ENCODE measurements at places on chromosomes 16 and 17. TPM values are rescaled to one million over a fixed set of nuclear protein-coding genes. Genes with fewer than 3 reads are reported as not detected.

GRCh38 chr17:27631411-27631760 is 398 bp downstream of the LGALS9 start:
- DNase-seq = no peak

DNA sequence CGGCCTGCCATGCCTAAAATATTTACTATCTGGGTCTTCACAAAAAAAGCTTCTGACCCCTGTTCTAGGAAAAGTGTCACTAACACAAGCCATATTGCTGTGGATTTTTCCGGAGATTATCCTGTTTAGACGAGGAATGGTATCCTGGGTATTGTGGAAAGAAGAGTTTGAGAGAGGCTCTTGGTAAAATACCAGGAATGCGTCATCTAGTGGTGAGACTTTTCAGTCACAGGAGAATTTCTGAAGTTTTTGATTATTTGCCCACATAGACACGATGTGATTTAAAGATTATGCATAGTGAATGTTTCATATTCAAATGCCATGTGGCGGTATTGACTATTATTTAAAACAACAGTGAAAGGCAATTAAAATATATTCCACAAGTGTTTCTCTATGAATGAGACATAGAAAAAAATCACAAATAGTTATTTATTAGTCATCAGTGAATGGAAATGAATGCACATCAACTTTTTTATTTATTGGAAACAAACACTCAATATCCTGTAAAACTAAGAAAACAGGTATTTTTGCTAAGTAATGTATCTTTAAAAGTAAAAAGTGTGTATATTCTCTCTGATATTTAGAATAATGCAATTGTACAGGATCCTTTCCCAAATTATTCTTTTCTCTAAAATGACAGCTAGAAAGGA is 7.8 kb downstream of the KRT28 start:
- no peak for DNase-seq

GRCh38 chr16:66869424-66869823 is 10.9 kb upstream of the PDP2 start:
- no peak for DNase-seq

DNA sequence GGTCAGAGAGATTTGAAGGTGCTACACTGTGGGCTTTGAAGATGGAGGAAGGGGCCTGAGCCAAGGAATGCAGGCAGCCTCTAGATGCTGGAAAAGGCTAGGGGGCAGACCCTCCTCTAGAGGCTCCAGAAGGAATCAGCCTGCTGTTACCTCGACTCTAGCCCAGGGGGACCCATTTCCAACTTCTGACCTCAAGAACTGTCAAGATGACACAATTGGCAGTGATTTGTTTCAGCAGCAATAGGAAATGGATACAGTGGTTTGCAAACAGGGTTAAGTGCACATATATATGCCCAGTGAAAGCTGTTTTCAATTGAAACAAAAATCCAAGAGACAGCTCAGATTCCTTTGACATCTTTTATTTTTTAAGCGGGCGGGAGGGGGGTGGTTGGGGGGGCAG is 3.7 kb upstream of the ZDHHC1 start:
- no peak for DNase-seq

GRCh38 chr16:57867000-57867561 is 64.8 kb upstream of the KIFC3 start:
- DNase-seq = peak; percentile 51

GRCh38 chr16:31477220-31478216 is 5.4 kb upstream of the SLC5A2 start:
- DNase-seq = no peak

DNA sequence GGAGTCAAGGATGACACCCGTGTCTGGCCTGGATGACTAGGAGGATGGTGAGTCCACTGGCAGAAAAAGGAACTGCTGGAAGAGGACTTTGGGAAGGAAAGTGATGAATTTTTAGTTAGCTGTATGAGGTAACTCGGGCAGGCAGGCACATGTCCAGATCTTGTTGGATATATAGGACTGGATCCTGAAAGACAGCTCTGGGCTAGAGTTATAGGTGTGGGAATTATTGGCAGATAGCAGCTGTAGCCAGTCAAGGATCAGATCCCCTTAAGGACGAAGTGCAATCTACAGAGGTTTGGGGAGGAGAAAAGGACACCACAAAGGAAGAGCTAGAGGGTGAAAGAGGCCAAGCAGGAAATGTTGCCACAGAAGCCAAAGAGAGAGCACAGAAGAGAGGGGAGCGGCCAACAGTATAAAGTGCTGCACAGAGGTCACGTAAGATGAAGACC is 10.1 kb downstream of the CYB5D1 start:
- DNase-seq = no peak

GRCh38 chr17:49965524-49965909 is 3.5 kb upstream of the DLX4 start:
- no peak for DNase-seq

GRCh38 chr17:64679710-64680216 is 17.7 kb upstream of the SMURF2 start:
- DNase-seq = no peak

DNA sequence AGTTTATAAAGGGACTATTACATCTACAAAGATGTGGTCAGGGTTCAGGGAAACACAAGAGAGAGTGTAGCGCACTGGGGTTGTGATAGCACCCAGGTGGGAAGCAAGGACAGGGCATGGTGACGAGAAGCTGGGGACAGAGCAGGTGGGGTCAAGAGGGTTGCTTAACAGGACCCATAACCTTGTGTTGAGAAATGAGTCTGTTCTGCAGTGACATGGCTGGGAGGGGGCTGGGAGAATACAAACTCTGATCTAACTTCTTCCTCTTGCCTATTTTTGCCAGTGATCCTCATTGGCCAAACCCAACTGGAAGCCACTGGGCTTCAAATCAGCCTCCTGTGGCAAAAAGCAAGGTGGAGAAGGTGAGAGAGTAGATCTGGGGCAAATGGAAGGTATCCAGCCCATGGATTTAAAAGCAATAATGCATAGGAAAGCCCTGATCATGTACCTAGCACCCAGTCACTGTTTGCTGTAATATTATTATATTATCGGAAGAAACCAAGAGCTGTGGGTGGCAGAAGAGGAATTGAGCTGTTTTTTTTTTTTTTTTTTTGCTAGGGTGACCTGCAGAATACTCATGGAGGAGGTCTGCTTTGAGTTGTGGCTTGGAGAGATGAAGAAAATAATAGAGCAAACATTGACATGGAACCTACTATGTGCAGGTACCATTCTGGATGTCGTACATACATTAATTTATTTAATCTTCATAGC is 76.9 kb upstream of the ZFHX3 start:
- DNase-seq = no peak

GRCh38 chr17:39209317-39210092 is 9.4 kb downstream of the RPL19 start:
- DNase-seq = no peak

- no peak for DNase-seq
Measured at GRCh38 chr17:43442711-43443110, 41.1 kb upstream of the DHX8 start.

DNA sequence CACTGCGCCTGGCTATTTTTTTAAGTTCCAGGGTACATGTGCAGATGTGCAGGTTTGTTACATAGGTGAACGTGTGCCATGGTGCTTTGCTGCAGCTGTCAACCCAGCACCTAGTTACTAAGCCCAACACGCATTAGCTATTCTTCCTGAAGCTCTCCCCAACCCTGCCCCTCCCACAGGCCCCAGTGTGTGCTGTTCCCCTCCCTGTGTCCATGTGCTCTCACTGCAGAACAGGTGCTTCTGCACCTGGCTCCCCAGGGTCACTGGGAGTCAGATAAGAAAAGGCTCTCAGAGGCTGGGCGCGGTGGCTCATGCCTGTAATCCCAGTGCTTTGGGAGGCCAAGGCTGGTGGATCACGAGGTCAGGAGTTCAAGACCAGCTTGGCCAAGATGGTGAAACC is 6.2 kb downstream of the HASPIN start:
- no peak for DNase-seq

- DNase-seq = no peak
Measured at GRCh38 chr17:42182927-42183734, 2.1 kb downstream of the HCRT start.

DNA sequence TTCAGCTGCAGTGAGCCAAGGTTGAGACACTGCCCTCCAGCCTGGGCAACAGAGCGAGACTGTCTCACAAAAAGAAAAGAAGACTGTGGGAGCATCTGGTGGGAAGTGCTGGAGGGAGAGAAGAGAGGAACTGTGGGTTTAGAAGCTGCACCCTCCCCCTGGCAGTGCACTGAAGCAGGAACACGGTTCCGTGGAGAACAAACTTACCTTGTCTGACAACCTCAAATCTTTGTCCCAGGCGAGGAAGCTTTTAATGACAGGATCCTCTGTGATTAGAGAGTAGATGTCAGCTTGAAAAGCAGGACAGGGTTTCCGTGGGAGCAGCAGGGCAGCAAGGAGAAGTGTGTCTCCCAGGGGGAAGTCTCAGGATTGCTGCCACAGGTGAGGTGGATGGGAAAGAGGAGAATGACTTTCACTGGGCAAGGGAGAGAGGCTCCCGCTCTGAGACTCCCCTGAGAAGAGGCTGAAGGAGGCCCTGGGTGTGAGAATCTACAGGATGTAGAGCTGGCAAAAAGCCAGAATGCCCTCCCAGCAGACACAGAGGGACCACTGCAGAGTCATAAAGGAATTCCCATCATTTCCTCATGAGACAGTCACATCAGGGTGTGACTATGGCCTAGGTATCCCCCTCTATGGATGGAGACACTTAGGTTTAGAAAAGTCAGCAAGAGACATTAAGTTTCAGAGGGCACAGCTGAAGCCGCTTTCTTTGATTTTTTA is 22.9 kb downstream of the PRR11 start:
- no peak for DNase-seq

- no peak for DNase-seq
Measured at GRCh38 chr16:68070249-68070730, 14.9 kb upstream of the NFATC3 start.

DNA sequence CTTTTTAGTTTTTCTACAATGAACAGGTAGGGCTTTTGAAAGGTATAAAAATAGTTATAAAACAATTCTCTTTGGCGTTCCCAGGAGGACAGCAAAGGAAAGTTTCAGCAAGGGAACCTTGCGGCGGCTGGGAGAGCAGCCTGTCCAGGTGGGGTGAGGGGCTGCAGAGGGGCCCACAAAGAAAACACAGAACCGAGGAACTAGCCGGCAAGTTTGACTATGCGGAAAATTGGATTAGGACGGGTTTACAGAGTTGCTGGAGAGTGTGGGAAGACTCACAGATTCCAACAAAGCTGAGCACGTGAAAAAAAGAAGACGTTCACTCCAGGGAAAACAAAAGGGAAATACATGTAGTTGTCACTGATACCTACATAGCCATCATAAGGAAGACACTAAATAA is 40.2 kb upstream of the METTL16 start:
- DNase-seq = no peak

DNA sequence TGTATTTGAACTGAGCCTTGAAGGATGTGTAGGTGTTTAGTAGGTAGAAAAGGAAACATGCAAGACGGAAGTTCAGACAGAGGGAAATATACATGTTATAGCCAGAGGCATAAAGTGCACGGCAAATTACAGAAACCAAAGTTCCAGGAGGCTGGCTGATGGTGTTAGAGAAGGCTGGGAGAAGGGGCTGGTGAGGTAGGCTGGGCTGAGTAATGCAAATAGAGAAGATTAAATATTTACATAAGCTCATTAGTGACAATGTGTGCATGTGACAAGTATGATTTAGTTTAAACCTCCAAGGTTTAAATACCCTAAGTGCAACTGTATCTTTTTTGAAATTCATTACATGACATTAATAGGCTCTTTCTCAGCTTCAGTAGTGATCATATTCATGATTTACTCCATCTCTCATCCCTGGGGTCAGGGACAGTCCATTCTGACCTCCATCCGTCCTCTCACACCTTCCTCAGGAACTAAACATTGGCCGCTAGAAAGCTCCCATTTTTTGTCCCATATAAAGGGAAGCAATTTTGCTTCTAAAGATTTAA is 399.8 kb upstream of the SALL1 start:
- DNase-seq = no peak

Gene EPN3
- 1.6 TPM for polyA plus RNA-seq

Gene SLC47A2
- 0.48 TPM for polyA plus RNA-seq

Gene KRTAP2-1
- polyA plus RNA-seq = not detected

Gene KRTAP4-5
- polyA plus RNA-seq = not detected

Gene NME1
- 69.9 TPM for polyA plus RNA-seq

Gene ADORA2B
- polyA plus RNA-seq = 2.8 TPM

Gene TEX2
- polyA plus RNA-seq = 24.8 TPM

Gene TPSG1
- polyA plus RNA-seq = 0.52 TPM

Gene FBXL16
- 0.79 TPM for polyA plus RNA-seq

Gene CETP
- 10.9 TPM for polyA plus RNA-seq

Gene ZNF205
- 13.1 TPM for polyA plus RNA-seq

Gene LAT
- polyA plus RNA-seq = 4.7 TPM

Data from left renal pelvis (tissue), 4 donors.